Activated CD4-positive, alpha-beta T cell treated with anti-CD3 and anti-CD28 coated beads for 4 hours (primary cell): ENCODE measurements at places on chromosomes 7 and 10.

- no peak for DNase-seq
Measured at GRCh38 chr10:101848894-101849351, 5.3 kb upstream of the KCNIP2 start.

DNA sequence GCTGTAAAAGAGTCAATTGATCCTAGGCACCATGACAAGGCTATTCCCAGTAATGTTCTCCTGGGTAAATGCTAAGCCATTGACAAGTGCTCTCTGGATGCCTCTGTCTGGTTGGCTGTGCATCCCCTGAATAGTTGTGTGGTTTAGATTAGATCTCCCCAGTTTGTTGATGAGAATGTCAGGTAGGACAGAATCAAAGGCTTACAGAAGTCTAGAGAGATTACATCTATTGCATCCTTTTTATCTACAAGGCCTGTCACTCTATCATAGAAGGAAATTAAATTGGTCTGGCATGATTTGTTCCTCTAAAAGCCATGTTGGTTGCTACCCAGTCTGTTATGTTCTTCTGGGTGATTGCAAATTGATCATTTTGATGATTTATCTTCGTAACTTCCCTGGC lies 548.3 kb downstream of the GATA3 start:
- no peak for DNase-seq

GRCh38 chr7:36862771-36863261 lies 138.5 kb upstream of the AOAH start:
- DNase-seq: no peak

DNA sequence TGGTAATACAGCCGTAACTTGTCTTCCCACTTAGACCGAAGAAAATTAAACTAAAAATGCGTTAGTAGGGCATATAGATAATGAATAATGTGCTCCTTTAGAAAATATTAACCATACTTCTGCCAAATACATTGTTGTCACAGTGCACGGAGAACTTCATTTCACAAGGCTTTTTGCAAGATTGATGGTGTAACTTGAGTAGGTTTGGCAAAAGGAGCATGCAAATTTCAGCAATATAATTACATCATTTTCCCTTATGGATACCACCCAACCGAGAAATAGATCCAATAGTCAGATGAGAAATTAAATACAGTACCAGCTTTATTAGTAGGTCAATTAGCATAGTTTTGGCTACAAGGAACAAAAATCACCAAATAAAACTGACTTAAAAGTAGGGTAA lies 792.6 kb upstream of the C7orf33 start:
- no peak for DNase-seq

GRCh38 chr10:75950997-75951589 lies 519.7 kb downstream of the LRMDA start:
- no peak for DNase-seq

- no peak for DNase-seq
Measured at GRCh38 chr7:27944643-27945042, 204.7 kb downstream of the TAX1BP1 start.

DNA sequence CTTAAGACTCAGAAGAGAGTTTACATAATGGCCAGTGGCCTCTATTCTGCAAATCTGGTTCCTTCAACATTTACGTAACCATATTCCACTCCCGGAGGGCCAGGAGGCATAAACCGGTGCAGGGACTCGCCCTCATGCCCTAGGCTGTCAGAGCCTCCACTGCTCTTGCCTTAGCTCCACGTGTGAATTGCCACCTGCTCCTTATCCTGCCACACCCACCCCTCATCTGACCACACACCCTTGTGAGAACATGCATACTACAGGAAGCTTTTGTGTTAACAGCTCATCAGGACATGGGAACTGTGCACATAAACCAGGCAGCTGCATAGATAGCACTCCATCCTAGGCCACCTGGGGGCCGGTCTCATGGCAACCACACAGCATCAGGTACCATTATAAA lies 146.7 kb upstream of the PFKP start:
- no peak for DNase-seq

DNA sequence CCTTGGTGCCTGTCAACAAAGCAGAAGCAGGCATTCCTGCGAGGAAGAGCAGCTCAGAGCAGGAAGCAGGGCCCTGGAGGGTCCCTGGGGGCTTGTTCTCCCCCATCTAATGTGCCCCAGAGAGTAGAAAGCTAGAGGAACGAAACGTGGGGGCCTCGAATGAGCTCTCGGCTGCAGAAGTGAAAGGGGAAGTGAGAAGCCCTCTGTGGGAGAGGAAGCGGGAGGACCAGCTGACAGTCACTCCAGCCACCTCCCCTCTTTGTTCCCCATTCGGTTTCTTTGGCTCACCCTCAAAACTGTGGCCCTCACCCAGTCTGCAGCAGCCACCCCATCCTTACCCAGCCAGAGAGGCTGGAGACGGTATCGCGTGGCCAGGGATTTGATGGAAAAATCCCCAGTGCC lies 25.0 kb downstream of the C10orf105 start:
- peak; percentile 16 for DNase-seq

- no peak for DNase-seq
Measured at GRCh38 chr10:101687071-101687658, 7.8 kb downstream of the FBXW4 start.

- no peak for DNase-seq
Measured at GRCh38 chr10:5297466-5297865, 67.3 kb upstream of the UCN3 start.

DNA sequence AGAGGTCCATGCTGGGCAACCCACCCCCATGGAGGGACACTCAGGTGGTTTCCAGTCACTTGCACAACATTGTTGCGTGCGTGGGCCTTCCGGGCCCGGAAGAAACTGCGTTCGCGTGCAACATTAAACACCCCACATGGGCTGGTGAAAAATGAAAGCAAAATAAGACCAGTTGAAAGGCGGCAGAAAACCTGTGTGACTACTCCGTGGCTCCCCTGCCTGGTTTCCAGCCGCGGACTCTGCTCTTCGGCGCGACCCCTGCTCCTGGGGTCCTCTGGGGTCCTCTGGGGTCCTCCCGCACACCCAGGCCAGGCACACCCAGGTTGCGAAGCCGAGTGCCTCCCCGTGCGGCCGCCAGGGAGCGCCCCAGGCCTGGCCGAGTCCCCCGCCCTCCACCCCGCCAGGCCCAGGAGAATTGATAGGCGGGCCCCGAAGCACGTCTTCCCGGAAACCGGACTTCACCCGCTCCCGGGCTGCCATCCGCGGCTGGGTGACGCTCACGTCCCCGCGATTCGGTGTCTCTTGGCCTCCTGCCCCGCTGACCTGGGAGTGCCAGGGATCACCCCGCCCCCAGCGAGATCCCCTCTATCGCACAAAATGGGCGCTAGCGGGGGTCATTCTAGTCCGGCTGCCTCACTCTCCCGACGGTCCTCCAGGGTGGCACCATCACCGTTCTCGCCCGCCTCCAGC lies 1.9 kb upstream of the SH2D4B start:
- peak; percentile 70 for DNase-seq

DNA sequence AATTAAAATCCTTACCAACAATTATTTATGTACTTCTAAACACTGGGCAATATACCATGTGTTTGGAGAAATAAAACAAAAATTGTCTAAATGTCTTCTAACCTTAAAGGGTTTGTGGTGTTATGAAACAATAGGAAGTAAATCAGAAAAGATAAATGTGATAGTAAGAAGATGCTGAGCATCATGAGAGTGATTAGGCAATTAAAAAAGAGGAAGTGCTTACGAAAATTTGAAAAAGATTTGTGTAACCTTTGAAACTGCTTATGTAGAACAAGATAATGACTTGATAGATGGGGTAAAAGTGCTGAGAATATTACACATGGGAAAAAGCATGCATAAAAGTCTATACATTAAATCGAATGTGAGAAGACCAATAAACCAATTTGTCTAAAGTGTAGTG lies 573.4 kb upstream of the CNTNAP2 start:
- DNase-seq: no peak

GRCh38 chr10:78316451-78316931 lies 282.8 kb downstream of the RPS24 start:
- no peak for DNase-seq

- no peak for DNase-seq
Measured at GRCh38 chr7:29084832-29085231, 61.5 kb downstream of the CPVL start.

GRCh38 chr10:123272171-123272570 lies 118.0 kb downstream of the BUB3 start:
- no peak for DNase-seq

- DNase-seq: no peak
Measured at GRCh38 chr7:122457969-122458368, 153.4 kb upstream of the FEZF1 start.

- no peak for DNase-seq
Measured at GRCh38 chr7:7209412-7210050, 27.2 kb downstream of the C1GALT1 start.

DNA sequence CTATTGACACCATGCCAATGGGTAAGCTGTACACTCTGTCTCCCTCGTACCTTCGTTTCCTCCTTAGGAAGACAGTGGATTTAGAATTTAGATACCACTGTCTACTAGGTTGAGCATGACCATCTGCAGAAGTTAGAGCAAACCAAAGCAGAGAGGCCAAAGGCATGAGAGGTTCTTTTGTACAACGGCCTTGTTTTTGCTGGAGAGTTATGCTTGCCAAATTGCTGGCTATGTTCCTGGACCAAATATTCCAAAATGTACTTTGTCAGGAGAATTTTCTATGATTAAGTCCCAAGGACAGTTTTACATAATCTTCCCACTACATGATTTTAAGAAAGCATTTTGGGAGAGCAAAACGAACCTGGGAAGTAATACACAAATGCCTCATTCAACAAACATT lies 47.9 kb upstream of the PLCE1 start:
- DNase-seq: no peak

- DNase-seq: no peak
Measured at GRCh38 chr10:42951486-42952251, 125.2 kb upstream of the RET start.

- peak; percentile 28 for DNase-seq
Measured at GRCh38 chr7:95476904-95477594, 8.7 kb upstream of the ASB4 start.

DNA sequence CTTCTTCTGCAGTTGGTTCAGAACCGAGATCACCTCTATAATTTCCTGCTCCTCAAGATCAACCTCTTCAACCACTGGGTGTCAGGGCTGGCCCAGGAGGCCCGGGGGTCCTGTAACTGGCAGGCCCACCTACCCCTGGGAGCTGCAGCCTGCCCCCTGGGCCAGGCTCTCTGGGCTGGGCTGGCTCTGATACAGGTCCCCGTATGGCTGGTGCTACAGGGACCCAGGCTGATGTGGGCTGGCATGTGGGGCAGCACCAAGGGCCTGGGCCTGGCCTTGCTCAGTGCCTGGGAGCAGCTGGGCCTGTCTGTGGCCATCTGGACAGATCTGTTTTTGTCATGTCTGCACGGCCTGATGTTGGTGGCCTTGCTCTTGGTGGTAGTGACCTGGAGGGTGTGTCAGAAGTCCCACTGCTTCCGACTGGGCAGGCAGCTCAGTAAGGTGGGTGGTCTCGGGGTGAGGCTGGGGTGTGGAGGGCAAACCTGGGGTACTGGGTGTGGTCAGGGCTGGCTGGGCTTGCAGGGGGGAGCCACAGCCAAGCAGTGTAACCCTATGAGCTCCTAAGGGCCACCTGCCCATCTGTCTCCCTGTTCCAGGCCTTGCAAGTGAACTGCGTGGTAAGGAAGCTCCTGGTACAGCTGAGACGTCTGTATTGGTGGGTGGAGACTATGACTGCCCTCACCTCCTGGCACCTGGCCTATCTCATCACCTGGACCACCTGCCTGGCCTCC lies 4.2 kb downstream of the TMEM270 start:
- DNase-seq: no peak

GRCh38 chr7:99504281-99504602 lies 220 bp upstream of the ZKSCAN5 start:
- DNase-seq: no peak

GRCh38 chr10:1829712-1830111 lies 92.4 kb upstream of the ADARB2 start:
- no peak for DNase-seq

DNA sequence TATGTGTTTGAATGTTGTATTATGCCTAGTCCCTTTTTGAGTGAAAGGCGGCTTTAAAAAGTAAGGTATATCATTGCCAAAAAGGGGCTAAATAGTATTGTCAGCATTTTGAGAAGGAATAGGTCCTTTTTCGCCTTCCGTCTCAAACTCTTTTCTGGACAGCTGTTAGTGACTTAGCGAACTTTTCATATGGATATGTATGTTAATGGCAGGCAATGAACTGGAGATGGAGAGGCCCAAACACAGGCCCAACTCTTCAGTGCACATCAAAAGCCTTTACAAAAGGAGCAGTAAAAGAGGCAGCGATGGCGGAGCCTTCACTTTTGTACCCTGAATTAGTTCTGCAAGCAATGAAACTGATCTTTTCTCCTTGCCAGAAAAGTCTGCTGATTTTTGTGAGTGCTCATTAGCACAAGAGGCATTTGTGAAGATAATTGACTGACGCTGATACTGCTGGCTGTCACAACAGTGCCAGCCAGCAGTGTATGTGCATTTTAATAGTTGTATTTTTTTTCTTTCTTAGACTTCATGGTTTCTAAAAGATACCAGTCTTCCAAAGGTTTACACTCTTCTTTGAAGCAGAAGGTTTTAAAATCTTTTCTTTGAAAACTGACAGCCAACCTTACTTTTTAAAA lies 243.7 kb upstream of the SP8 start:
- no peak for DNase-seq

- no peak for DNase-seq
Measured at GRCh38 chr7:74617180-74617744, 40.3 kb upstream of the GTF2I start.

GRCh38 chr7:51300762-51301674 lies 15.6 kb downstream of the COBL start:
- no peak for DNase-seq

DNA sequence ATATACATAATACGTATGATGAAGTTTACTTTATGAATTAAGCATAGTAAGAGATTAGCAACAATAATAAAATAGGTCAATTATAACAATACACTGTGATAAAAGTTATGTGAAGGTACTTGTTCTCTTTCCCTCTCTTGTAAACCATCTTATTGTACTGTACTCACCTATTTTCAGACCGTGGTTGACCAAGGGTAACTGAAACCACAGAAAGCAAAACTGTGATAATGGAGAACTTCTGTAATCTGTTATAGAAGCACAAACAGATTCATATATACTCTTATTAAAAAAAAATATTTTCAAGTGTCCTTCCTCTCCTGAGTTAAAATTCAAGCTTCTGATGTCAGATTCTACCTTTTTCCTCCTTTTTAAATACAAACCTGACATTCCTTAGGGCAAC lies 1247.8 kb upstream of the SORCS1 start:
- no peak for DNase-seq

GRCh38 chr7:28539289-28539981 lies 127.1 kb downstream of the CREB5 start:
- no peak for DNase-seq

- DNase-seq: no peak
Measured at GRCh38 chr7:32515890-32516550, 20.7 kb downstream of the AVL9 start.

GRCh38 chr10:118264838-118265470 lies 77.2 kb downstream of the FAM204A start:
- no peak for DNase-seq

- no peak for DNase-seq
Measured at GRCh38 chr7:137122145-137122544, 221.4 kb downstream of the PTN start.
